ENCODE measurements at places on chromosomes 13 and 19. TPM values are rescaled to one million over a fixed set of nuclear protein-coding genes. Genes with fewer than 3 reads are reported as not detected.

- DNase-seq, result no peak
Observed at GRCh38 chr19:18259893-18260292, 14.4 kb downstream of the IQCN start.

GRCh38 chr13:43088093-43088511 lies 64.7 kb downstream of the DNAJC15 start:
- DNase-seq, result no peak

- no peak for DNase-seq
Observed at GRCh38 chr19:16836115-16837034, 7.2 kb downstream of the SIN3B start.

DNA sequence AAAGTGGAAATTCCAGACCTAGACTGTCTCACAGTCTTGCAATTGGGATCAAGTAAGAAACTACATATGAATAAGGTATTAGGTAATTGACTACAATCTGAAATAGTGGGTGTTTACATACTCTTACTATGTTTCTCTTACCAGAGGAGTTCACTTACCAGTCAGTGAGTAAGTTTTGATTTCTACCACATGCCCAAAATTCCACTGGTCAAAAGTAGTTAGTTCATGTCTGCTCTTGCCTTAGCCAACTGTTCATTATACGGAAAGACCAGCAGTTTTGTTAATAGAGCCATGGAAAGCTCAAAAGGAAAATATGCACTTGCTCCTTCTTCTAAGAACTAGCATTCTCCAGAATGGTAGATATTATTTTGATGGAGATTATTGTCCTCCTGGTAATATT lies 490.8 kb downstream of the RFC3 start:
- DNase-seq, result no peak

- peak; percentile 77 for DNase-seq
Observed at GRCh38 chr19:532561-533363, 1.2 kb downstream of the CDC34 start.

DNA sequence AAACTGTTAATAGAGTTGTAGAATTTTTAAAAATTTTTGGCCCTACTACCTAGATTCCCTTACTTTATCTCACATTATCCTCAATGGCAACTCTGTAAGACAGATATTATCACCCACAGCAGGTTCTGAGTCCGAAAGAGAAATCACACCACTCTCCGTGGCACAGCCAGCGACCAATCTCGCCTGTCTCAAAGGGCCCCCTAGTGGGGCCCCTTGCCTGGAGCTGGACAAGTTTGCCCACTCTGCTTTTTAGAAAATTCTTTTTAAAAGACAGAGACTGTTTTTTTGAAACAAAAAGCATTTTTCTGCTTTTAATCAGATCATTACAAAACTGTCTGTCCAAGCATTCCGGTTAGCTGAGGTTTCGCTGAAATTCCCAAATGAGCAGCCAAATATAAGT lies 21.7 kb downstream of the PHF11 start:
- no peak for DNase-seq

DNA sequence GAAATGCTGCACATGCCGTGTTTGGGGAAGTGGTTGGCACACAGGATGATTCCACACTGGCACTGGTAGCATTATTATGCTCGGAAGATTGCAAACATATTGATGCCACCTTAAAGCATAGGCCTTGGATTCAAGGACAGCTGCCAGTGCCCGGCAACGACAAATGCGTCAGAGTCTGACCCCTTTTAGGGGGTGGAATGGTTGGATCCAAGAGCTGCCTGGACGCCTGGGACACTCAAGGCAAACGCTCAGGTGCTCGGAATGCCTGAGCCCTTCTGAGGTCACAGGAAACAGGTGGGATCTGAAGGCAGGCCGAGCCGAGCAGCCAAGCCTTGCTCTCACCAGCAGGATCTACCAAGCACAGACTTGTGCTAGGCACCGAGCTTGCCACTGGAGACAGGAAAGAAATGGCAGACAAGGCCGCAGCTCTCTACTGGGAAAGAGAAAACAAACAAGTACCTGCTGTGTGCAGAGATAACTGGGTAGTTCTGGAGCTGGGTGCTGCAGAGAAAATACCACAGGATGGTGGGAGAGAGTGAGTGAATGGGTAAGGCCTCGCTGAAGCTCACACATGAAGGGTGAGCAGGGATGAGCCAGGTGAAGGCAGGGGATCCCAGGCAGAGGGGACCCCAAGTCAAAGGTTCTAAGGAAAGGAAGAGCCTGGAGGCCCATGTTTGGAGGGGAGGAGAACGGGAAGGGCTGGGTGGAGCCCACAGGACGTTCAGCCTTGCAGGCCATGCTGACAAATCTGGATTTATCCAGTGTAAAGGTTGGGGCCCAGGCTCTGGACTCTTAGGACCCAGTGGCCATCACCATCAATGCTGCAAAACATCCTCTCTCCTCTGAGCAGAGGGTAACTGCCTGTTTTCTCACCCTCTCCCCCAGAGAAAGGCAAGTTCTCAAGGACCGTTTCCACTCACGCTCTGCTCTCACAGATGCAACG lies 9.2 kb downstream of the RANBP3 start:
- no peak for DNase-seq

- DNase-seq, result no peak
Observed at GRCh38 chr13:68047889-68048288, 817.8 kb upstream of the PCDH9 start.

- no peak for DNase-seq
Observed at GRCh38 chr19:10195199-10195519, 406 bp upstream of the DNMT1 start.

DNA sequence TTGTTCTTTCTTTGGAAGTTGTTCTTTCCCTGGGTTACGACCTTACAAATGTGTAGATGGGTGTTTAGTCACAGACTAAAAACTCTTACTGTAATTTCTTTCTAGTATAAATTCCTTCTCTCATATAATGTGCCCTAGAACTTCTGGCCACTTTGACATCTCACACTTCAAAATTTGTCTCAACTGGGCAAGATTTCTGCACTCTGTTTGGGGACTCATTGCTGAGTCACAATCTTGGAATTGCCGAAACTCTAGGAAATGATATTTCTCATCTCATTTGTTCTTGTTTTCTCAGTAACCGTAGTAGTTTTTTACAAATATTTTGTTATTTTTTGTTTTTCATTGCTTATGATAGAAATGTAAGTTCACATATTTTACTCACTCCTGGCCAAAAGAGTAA lies 2523.2 kb upstream of the PCDH20 start:
- DNase-seq, result no peak

DNA sequence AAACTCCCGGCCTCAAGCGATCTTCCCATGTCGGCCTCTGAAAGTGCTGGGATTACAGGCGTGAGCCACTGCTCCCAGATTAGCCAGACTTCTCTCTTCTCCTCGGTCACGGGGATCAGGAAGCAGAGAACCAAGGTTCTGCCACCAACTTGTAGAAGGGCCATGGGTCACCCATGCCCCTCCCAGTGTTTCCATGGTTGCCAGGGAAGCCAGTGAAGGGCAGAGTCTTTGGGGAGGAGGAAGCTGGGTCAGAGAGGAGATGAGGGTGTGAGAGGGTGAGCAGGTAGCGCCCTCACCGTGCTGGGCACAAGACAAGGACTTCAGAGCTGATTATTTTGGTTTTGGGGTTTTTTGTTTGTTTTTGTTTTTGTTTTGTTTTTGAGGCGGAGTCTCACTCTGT lies 77.1 kb downstream of the GNG7 start:
- DNase-seq, result no peak

DNA sequence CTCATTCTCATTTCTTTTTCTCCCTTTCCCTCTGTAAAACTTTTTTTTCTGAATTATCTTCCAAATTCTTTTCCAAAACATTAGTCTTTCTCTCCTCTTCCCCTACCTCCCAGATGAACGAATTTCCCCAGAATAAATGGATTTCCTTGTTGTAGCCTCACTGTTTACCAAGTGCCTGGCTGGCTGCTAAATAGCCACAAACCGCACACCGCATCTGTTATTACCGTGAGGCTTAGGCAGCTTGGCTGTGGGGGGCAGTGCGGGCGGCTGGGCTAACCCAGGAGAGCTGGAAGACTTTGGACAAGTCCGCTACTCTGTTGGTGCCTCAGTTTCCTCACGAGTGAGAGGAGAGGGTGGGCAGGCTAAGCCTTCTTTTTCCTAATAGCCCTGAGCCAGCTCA lies 10.7 kb downstream of the IL17D start:
- no peak for DNase-seq

DNA sequence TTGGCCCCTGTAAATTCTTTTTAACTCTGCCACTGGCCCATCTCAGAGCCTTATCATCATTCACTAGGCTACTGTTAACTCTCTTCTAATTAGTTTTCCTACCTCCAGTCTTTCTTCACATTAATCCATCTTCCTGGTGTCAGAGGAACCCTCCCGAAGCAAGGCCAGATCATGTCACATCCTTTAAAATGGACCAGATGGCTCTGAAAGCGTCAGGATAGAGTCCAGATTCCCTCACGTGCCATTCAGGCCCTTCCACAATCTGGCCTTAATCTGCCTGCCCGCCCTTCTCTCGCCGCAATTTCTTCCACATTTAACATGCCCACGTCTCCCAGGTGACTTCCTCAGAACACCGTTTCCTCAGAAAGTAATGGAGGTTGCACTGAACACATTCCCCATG lies 86.5 kb downstream of the RFC3 start:
- no peak for DNase-seq

DNA sequence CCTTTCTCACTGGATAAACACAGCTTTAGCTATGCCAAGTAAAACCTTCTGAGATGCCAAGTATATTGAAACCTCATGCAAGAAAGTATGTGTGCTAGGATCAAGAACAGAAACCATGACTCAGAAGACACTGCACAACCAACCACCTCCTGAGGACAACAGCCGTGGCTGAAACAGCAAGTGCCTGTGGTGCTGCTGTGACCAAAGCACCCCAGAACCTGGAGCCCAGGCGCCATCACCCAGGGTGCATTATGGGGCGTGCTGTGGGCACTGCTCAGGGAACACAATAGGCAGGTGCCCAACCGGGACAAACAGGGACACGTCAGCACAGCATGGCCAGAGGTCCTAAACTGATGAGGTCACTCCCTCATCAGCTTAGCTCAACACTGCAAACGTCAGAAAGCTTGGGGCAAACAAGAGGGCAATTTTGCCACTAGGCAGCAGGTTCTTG lies 101.3 kb upstream of the SLC15A1 start:
- no peak for DNase-seq

DNA sequence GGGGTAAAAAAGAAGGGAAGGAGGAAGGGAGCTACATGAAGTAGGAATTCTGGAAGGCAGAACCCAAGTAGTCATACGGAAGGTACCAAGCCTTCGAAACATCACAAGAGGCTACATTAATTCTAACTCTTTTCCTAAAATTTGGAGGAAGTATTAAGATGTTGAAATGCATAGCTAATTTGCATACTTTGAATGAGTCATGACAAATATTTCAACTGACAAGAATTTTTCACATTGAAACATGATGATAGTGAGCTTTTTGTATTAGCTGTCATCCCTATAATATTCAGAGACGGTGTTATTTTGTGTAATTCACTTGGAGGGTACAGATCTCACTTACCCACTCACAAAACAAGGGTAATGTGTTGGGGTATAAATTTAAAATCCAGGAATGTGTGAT lies 9.1 kb upstream of the ACOD1 start:
- no peak for DNase-seq

GRCh38 chr19:49473868-49474541 lies at the start of gene FLT3LG:
Gene FLT3LG (plus strand): TSS chr19:49474215. CDS start chr19:49474640, 425 bp downstream.
- peak; percentile 98 for DNase-seq

GRCh38 chr13:100098445-100099116 lies 9.7 kb downstream of the PCCA start:
- DNase-seq, result no peak

GRCh38 chr13:82356667-82357410 lies 1525.4 kb downstream of the SLITRK1 start:
- DNase-seq, result no peak

DNA sequence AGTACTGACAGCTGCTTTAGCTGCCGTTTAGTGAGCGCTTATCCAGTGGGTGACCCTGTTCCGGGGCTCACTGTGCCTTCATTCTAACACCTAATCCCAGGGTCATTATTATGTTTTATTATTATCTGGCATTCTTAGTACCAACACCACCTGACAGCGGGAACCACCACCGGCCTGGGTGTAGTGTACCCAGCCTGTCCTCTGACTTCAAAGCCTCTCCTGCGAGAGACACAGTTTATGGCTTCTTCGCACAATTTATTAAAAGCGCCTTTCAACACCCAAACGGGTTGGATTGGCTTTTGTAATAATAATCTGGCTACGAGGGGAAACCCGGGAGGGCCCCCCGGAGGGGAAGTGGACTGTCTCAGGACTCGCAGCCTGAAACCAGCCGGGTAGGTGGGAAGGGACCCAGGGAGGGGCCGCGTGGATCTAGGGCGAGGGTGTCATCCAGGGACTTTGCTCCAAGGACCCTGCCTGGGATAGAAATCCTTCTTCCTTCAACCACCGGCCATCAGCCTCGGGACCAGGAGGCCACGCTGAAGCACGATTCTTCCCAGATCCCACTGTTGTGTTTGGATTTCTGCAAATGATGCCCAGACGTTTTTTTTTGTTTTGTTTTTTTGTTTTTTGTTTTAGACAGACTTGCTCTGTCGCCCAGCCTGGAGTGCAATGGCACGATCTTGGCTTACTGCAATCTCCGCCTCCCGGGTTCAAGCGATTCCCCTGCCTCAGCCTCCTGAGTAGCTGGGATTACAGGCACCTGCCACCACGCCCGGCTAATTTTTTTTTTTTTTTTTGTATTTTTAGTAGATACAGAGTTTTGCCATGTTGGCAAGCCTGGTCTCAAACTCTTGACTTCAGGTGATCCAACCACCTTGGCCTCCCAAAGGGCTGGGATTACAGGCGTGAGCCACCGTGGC lies 1.6 kb upstream of the ZBTB7A start:
- DNase-seq, result no peak

- DNase-seq, result no peak
Observed at GRCh38 chr13:44415815-44416214, 42.2 kb downstream of the SERP2 start.

DNA sequence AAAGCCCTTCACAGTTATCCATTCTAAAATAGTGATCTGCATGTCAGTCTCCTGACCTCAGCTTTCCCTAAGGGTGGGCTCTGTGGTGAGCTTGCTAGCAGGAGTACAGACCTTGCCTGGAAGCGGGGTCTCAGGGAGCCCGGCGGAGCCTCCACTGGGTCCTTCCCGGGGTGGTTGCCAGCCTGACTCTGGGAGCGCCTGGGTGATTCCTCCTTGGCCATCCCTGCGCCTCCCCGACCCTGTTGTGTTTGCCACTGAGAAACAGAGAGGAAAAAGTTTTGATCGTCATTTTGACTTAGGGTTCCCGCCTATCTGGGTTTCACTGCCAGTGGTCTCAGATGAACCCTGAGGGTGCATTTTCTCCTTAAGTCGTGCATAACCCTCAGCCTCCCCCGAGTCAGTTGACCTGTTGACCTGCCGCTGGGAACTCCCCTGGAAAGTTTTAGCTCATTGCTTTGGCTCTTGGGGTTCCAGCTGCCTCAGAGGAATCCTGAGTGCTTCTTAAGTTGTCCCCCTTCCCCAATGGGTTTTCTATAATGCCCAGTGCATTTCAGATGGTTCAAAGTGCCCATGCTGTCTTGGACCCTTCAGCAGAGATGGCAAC lies 117.8 kb downstream of the RAB20 start:
- no peak for DNase-seq

- no peak for DNase-seq
Observed at GRCh38 chr13:99844421-99844820, 127.1 kb downstream of the ZIC5 start.

Gene CNN1
- total RNA-seq, result not detected

Gene PRX
- total RNA-seq, result 1.5 TPM

Gene CYP2S1
- 0.78 TPM for total RNA-seq

Gene CGB5
- total RNA-seq, result not detected

Gene C1QTNF9
- not detected for total RNA-seq

Gene ACER1
- 3.1 TPM for total RNA-seq

Gene FCGBP
- total RNA-seq, result 16.3 TPM

Gene TEX101
- total RNA-seq, result not detected

Gene PODNL1
- not detected for total RNA-seq

Gene IGFL1
- not detected for total RNA-seq

Gene PEPD
- 17.5 TPM for total RNA-seq

Gene SLC7A1
- 12.3 TPM for total RNA-seq

Gene SYT3
- not detected for total RNA-seq

Data from CD4-positive, alpha-beta T cell (primary cell).